ENCODE measurements at places on chromosomes 1 and 21.

GRCh38 chr21:45080232-45080631 is 5.9 kb downstream of the ADARB1 start:
- DNase-seq: no peak

DNA sequence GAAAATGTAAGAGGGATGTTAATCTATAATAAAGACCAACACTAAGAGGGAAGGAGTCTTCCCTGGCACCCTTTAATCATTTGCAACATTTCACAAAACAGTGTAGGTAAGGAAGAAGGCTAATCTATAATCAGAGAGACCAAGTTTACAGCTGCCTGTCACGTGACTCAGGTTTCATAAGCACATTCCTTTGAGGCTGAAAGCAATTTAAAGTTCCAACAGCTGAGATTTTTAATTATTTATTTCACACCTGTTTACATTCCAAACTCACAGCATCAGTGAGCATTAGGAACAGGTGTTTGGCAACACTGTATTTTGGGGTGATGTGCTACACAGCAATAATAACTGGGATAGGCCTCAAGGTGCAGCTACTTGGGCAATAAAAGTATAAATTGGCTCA is 75.7 kb upstream of the PGBD5 start:
- DNase-seq: no peak

- no peak for DNase-seq
These were observed 16.4 kb downstream of the WDR4 start for GRCh38 chr21:42862774-42863503.

DNA sequence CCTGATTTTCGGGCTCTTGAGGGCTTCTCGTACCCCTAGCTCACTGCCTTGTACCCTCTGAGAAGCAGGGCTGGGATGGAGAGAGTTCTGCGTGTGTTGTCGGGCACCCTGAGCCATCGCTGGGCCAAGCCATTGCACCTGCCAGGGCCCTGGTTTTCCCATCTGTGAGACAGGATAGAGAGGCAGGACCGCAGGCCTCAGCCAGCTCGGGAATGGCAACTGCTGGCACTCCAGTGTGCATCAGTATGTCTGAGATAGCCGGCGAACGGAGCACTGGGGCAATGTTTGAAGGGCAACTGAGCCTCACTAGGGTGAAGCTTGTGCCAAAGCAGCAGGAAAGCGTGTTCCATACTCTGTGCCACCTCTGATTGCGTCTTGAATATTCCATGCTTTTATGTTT is 66.9 kb downstream of the TENT5C start:
- DNase-seq: no peak

- no peak for DNase-seq
These were observed 41.4 kb upstream of the SELENON start for GRCh38 chr1:25758466-25759070.

- no peak for DNase-seq
These were observed 71.0 kb downstream of the DHRS3 start for GRCh38 chr1:12546771-12547585.

GRCh38 chr1:50458507-50458906 is 35.3 kb upstream of the DMRTA2 start:
- no peak for DNase-seq

Data from effector CD4-positive, alpha-beta T cell (primary cell).